ENCODE measurements at places on chromosomes 7 and 10.

DNA sequence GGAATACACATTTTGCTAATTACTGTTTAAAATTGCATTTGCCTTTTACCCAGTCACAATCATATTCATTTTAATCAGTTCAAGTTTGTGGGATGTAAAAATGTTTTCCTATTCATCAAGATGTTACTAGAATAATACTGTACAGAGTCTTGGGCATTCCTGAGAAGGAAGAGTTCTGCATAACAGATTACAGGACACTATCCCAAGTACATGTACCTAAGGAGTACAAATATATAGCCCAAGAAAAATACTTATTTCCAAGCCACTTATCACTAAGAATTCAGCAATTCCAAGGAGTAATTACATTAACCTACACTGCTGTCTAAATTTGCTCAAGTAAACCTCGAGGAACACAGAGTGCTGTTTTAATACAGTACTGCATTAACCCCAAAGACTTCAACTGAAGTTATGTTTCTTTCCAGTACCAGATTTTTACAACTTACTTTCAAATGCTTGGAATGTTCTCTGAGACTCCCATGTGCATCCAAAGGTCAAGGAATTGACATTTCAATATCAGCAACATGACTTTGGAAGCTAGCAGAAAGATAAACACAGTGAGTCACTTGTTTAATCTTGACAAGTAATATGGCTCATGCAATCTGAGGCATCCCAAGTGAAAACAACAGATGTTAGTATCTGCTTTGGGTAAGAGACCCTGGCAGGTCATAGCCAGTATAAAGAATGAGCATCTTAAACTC lies 125.4 kb upstream of the BET1 start:
- no peak for DNase-seq

GRCh38 chr10:65742906-65743305 lies 1182.9 kb upstream of the LRRTM3 start:
- no peak for DNase-seq

DNA sequence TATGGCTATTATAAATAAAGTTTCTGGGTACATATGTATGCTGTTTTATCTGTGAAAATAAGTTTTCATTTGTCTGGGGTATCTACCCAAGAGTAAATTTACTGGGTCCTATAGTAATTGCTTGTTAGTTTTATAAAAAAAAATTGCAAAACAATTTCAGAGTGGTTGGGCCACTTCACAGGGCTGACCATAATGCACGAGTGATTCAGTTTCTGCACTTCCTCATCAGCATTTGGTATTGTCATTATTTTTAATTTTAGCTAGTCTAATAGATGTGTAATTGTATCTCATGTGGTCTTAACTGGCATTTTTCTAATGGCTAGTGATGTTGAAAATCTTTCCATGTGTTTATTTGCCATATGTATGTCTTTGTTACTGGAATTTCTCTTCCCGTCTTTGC lies 452.4 kb upstream of the AKR1E2 start:
- no peak for DNase-seq

DNA sequence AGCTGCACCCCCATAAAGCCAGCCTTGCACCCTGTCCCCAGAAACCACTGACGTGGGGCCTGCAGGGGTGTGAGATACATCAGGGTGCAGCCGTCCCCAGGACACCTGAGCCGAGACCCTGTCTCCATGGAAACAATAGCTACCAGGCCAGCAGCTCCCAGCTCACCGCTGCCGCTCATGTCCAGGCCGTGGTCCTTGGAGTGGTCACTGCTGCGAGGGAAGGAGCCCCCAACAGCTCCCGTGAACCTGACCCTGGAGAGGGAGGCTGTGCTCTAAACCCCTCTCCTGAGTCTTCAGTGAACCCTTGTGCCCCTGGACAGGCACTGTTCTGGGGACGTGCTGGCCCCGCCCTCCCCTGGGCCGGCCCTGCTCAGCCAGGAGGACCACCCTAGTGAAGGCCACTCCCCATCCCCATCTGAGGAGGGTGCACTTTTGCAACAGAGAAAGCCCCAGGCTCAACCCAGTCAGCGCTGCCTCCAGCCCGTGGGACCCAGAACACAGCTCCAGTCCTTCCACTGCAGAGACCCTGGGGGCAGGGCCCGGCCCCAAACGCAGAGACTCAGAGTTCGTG lies 19.6 kb upstream of the INPP5A start:
- DNase-seq: peak; percentile 51

Data from ELF-1 (cell line).